HuH-7 (cell line): ENCODE measurements at places on chromosomes 16 and 17.

DNA sequence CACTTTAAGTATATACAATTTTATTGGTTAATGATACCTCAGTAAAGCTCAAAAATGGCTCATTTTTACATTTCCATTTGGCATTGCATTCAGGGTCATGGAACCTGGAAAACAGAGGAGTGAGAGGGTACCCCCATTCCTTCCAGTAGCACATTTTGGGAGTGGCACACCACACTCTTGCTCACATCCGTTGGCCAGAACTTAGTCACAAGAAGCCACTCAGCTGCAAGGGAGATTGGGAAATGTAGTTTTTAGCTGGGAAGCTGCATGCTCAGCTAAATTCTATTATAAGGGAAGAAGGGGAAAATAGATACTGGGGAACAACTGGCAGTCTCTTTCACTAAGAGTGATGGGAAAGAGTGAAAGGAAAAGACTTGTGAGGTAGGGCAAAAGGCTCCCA lies 102.5 kb upstream of the TMEM97 start:
- no peak for DNase-seq

DNA sequence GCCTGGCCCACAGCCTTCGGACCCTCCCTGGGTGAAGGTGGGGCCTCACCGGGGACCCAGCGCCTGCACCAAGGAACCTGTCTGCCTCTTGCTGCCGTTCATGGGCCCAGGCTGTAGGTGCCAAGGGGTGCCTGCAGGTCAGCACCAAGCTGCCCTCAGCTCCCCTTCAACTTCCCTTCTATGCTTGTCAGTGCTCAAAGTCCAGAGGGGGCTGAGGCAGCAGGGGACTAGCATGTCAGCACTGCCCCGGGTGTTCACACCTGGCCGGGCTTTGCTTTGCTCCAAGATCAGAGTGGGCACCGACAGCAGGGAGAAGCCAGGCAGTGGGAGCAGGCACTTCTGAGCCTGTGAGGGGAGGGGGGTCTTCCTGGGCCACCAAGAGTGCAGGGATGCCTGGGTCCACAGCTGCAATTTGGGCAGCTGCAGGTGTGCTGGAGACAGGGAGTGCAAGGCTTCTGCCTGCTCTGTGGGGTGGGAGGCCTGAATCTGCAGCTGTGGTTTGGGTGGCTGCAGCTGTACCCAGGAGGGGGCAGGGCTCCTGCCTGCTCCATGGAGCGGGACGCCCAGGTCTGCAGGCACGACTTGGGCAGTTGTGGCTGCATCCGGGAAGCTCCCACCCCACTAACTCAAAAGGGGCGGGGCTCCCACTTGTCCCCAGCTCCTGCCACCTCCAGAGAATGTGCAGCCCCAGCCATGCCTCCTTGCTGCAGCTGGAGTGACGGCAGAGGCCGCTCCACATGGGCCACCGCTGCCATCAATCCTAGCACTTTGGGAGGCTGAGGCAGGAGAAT lies 27.6 kb upstream of the PRM1 start:
- DNase-seq, result no peak

- no peak for DNase-seq
These were observed 63.2 kb downstream of the RPH3AL start for GRCh38 chr17:289409-289808.

DNA sequence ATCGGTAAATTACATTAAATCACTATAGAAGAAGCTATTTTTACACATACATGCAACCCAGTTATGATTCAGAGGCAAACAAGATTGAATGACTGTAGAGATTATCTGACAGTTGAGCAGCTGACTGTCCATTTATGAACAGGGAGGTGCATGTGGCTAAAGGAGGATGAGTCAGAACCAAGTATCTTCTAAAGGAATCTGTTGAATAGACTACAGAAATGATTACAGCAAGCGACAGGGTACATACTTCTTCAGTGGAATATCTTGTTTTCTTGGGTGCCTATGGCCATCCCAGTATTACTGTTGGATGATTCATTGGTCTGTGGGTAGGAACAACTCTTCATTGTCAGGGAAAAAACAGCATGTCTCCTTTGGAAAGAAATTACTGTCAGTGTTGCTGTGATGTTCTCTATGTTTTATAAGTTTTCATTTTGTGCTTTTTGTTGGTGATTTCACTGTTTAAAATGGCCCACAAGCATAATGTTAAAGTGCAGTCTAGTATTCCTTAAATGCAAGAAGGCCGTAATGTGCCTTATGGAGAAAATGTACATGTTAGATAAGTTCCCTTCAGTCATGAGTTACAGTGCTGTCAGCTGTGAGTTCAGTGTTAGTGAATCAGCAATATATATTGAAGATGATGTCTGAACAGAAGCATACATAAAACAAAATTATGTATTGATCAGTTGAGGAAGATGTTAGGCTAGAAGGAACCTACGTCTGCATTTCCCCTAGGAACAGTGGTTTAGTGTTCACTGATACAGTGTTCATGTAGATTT lies 27.0 kb downstream of the CBFB start:
- no peak for DNase-seq

DNA sequence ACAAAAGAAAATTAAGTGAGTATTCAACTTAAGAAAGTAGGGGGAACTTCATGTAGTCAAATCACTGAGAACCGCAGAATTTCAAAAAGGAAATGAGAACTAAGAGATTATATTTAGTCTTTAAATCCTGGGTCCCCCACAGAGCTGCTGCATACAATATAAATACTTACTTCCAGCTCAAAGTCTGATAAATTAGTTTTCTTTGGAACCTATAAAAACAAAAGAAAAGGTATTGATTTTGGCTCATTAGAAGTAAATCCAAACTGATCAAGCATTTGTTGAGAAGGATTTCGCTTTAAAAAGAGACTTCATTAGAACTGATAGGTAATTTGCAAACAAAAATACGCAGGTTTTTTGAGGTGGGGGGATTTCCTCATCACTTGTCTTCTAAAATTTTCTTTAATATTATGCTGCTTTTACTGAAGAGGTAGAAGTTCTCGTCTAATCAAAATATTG lies 21.9 kb downstream of the PARN start:
- DNase-seq, result no peak

- no peak for DNase-seq
These were observed 132.3 kb upstream of the IRX3 start for GRCh38 chr16:54418903-54419302.

GRCh38 chr17:59769887-59770286 lies 62.4 kb downstream of the VMP1 start:
- no peak for DNase-seq

GRCh38 chr16:9824200-9825068 lies 357.8 kb downstream of the GRIN2A start:
- no peak for DNase-seq

GRCh38 chr17:36945959-36946725 lies 2.6 kb upstream of the AATF start:
- DNase-seq, result no peak

DNA sequence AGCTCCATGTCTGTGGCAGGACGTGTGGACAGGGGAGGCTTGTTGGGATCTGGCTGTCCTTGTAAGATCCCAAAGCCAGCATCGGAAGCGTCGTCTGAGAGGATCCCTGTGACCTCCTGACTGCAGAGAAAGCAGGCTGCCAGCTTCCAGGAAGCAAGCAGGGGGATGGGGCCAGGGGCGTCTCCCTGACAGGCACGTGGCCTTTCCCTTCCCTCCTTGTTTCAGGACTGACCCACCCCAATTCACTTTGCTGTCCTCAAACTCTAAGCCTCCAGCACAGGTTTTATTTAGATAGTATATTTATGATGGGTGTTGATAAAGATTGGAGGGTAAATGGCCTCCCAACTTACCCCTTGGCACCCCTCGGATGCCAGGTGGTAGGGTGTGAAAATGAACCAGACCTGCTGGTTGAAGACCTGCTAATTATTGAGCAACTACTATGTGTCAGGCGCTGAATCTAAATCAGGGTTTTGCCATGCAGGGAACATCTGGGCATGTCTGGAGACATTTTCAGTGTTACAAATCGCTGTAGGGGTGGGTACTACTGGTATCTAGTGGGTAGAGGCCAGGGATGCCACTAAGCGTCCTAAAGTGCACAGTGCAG lies 24.5 kb downstream of the SOCS1 start:
- DNase-seq, result no peak
